ENCODE measurements at places on chromosomes 11 and 22.

DNA sequence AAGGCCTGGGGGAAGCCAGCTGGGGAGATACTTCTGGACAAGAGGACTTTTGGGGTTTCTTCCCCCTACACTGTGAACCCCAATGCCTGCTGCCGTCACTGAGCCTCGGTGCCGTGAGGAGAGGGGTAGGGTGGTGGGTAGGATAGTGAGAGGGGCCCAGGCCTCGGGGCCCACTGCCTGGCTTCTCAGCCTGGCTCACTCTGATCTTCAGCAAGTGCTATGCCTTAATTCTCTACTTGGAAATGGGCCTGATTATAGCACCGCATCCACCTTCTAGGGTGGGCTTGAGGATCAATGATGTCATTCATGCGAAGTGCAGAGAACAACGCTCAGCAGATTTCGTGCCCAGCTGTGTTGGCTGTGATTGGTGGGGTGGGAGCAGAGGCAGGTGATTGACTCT is 76.7 kb upstream of the NECTIN1 start:
- DNase-seq: no peak

DNA sequence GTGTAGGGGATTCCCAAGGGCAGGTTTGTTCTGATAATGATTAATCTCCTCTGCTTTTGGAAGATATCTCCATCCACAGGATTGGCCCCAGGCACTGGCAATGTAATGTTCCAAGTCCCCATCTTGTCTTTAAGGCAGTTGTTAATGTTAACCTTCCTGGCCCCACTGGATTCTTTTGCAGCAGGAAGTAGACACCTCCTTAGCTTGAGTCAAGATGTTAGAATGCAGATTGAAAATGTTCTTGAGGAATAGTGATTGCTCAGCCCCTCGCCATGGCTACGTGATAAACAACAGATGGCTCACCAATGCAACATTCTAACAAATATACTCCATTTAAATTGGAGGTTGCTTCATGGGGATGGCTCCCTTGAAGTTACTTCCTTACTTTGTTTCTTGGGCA is 7.3 kb downstream of the HEPHL1 start:
- DNase-seq: no peak

DNA sequence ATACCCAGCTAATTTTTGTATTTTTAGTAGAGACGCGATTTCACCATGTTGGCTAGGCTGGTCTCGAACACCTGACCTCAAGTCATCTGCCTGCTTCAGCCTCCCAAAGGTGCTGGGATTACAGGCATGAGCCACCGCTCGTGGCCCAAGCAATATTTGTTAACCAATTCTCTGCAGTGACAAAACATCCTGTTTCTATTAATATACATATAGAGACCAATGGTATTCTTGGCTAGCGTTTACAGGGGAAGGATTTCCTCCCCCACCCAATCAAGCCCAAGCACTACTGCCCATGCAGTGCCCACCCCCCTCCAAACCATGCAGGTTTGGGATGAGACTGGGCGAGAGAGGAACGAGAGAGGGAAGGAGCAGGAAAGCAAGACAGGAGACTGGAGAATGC is 53.1 kb downstream of the APOL3 start:
- no peak for DNase-seq

DNA sequence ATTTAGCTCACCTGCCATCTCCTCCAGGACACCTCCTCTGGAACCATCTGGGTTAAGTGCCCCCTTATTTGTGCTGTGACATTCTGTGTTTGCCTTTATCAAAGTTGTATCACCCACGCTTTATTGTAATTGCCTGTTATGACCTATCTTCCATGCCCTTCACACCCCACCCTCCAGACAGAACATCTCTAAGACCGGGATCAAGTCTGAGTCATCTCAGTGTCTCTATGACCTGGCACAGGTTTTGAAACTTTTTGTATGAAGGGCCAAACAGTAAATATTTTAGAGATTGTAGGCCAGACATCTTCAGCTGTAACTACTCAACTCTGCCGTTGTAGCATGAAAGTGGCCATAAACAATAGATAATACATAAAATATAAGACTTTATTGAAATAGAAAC is 161.8 kb downstream of the SPON1 start:
- no peak for DNase-seq

Data from GM19239 (cell line).